ENCODE measurements at places on chromosomes 13 and 19.

DNA sequence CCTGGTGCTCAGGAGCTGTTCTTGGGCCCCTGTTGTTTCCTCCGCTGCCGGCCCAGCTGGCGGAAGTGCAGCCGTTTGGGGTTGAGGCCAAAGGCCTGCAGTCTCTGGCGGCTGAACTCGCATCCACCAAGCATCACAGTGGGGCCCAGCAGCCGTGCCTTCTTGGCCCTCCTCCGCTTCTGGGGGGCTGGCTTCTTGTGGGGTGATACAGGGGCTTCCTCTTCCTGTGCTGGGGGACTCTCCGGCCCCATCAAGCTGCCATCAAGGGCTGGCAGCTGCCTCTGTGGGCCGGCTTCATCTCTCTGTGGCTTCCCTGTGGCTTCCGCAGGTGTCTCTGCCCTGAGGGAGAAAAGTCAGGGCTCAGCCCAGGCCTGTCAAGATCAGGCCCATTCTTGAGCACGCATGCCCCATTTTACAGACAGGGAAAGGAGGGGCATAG is 10.3 kb downstream of the ATG4D start:
- no peak for DNase-seq

DNA sequence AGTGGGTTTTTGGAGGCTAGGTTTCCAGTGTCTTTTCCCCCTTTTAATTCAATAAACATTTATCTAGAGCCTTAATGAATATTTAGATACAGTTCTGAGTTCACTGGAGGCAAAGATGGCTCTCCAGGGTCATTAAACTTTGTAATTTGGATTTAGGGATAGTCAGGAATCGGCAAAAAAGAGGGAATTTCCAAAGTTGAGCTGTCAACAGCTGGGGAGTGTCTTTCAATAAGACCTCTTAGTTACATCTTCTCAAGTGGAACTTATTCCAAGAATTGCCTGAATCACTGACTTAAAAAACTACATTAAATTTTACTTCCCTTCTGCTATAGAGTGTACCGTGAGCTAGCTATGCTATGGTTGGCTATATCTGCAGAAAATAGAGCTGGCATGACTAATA is 2.0 kb downstream of the LRCH1 start:
- no peak for DNase-seq

- no peak for DNase-seq
Observed at GRCh38 chr13:109858319-109858718, 71.9 kb upstream of the IRS2 start.

DNA sequence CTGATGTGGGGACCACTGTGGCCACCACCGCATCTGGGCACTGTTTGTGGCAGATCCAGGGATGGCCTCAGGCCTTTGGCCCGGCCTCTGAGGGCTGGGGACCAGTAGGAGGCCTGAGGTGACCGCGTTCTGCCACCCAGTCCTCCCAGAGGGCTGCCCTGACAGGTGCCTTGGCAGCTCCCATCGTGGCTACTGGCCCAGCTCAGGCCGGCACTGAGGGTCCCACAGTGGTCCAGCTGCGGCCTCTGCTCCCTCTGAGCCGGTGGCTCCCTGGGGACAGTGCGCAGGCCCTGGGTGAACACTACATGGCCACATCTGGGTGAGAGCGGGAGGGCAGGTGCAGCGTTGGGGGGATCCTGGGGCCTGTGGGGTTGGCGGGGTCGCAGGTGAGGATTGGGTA is 61.9 kb downstream of the KDM4B start:
- no peak for DNase-seq

All from activated CD4-positive, alpha-beta T cell treated with anti-CD3 and anti-CD28 coated beads, Interleukin-2, amount 50 U/mL, for 24 hours (primary cell).